Activated CD8-positive, alpha-beta T cell treated with anti-CD3 and anti-CD28 coated beads for 36 hours (primary cell): ENCODE measurements at places on chromosomes 5 and 9.

DNA sequence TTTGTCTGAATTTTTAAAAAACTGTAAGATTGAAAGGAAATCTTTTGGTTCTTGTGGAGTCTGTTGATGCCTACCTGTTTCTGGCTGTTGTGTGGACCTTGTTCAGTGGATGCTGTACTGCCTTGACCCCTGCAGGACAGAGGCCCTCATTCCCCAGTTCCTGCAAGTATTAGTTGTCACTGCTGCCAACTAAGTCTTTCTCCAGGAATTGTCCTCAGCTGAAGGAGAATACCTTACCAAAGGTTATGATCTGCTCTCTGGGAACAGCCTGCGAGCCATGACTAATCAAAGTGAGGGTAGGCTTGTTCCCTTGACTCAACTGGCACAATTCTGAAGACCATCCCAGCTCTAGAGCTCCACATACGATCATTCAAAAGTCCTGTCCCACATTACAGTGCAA is 145.3 kb upstream of the FST start:
- no peak for DNase-seq

GRCh38 chr5:138385660-138386059 is 33.2 kb downstream of the KDM3B start:
- no peak for DNase-seq

GRCh38 chr5:54514291-54514690 is 3.3 kb upstream of the SNX18 start:
- DNase-seq = peak; percentile 8

DNA sequence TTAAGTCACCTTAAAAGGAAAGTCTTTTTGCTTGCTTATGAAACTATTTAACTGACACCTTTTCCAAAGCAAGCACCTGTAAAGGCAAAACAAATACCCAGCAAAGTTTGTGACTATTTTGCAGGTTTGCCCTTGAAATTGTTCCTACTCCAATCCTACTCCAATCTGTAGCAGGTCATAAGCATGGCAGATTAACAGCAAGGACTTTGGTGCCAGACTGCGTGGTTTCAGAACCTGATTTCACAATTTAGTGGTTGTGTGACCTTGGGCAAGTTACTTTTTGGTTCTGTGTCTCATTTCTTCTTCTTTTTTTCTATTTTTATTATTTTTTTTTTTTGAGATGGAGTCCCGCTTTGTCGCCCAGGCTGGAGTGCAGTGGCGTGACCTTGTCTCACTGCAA is 282.1 kb downstream of the RFX3 start:
- DNase-seq = no peak

DNA sequence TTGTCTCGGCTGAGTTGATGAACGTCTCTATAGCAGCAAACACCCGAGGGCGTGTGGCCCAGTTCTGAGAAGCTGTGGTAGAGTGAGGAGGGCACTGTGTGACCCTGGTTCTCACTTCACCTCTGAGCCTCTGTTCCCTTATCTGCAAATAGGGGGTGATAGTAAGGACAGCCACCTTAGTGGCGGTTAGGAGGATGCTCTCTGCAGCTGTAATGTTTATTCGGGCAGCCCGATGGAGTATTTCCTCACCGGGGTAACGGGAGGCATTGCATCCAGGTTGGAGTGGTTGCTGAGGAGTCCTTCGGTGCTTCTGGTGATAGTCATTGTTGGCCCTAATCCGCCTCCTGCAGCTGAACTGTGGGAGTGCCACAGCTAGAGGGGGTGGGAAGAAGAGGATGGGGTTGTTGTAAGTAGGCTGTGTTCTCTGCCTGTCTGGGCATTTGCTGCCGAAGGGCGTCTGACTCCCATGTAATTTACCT is 13.9 kb downstream of the PRRC2B start:
- peak; percentile 61 for DNase-seq

GRCh38 chr5:154118893-154119336 is 71.6 kb upstream of the GALNT10 start:
- no peak for DNase-seq

GRCh38 chr5:120805131-120805530 is 341.0 kb downstream of the PRR16 start:
- no peak for DNase-seq

DNA sequence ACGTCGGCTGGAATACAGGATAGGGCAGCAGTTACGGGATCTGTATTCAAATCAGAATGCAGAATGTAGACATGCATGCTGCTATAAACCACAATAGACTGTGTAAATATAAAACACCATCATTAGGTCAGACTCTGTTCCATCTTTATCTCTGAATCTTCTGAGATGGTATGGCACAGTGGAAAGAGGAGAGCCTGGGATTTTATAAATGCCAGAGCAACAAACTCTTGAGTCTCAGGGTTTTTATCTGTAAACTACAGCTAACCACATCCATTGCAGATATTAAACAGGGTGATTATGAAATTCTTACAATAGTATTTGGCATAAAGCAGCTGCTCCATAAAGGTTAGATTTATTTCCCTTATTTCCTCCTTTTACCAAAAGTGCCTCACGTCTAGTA is 108.7 kb downstream of the ZDHHC21 start:
- DNase-seq = no peak

DNA sequence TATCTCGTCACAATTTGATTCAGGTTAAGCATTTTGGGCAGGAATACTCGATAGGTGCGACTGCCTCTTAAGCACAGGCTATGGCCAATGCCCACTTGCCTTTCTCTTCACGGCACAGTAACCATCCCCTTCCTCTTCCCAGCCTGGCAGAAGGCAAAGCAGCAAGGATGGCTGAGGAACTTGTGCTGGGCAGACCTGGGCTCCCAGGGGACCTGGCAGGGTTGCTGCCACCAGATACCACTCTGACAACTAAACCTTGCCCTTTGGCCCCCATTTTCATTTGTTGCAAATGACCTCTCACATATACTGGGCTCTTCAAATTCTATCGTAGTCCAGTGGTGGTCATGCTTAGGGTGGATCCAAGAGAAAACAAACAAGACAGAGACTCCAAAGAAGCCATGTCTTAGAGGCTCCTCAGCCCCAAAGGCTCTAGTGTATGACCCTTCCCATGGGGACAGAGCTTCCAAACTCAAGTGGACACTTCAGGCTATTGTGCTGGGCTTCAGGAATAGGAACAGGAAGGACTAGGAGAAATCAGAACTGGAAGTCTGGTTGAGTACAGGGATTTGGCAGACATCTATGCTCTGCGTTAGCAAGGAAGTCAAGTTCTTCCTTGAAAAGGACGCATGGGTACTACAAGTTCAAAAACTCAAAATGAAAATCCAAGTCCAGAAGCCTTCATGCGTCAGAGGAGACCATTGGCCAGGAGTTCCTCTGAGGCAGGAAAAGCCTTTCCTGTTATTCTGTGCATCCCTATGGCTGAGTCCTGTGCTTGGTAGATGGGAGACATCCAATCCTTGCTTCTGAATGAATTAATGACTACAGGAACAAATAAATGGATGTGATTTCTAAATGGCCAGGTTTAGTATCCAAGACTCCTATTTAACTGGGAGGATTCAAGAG is 64.6 kb upstream of the PLPP1 start:
- DNase-seq = no peak
